T47D (cell line): ENCODE measurements at places on chromosomes 3 and 15.

DNA sequence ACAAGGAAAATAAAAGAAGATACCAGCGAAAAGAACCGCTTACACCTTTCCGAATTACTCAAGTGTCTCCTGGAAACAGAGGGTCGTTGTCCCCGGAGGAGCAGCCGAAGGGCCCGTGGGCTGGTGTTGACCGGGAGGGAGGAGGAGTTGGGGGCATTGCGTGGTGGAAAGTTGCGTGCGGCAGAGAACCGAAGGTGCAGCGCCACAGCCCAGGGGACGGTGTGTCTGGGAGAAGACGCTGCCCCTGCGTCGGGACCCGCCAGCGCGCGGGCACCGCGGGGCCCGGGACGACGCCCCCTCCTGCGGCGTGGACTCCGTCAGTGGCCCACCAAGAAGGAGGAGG, 325 bp downstream of the ALCAM start:
- peak; percentile 35 for DNase-seq

- DNase-seq, result no peak
These were observed 4.2 kb downstream of the ABTB1 start for GRCh38 chr3:127676921-127677351.

- DNase-seq, result no peak
These were observed 248.7 kb downstream of the GABRG3 start for GRCh38 chr15:27219636-27220035.

- no peak for DNase-seq
These were observed 101.0 kb downstream of the CHL1 start for GRCh38 chr3:297585-297984.

DNA sequence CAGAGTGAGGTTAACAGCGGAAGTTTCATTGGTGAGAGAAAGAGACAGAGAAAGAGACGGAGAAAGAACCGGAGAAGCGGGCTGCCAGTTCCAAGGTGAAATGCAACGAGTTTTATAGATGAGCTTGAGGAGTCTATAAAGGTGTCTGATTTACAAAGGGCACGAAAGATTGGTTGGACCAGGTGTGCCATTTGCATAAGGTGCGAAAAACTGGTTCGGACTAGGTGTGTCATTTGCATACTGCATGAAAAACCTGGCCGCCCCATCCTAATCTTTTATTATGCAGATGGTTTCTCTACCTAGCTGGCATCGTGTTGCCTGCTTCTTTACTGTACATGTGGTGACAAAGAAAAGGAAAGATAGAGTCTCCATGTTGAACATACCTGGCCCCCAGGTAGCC, 253.8 kb upstream of the IGF1R start:
- peak; percentile 50 for DNase-seq

- DNase-seq, result no peak
These were observed 36.6 kb downstream of the CCDC66 start for GRCh38 chr3:56593455-56594158.

DNA sequence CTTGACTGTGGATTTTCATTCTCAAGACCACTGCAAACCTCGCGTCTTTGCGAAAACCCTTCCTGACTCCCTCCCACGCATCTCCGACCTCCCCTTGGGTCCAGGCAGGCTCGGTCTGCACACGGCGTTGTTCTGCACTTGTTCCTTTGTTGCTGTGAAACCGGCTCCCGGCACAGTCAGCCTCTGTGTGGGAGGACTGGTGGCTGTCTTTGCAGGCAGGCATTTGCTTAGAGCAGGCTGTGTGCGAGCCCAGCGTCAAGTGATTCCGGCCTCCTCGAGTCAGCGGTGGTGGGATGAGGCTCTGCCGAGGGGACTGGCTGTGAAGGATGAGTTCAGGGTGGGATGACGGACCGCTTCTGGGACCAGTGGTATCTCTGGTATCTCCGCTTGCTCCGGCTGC, 102.6 kb upstream of the ROPN1 start:
- no peak for DNase-seq

GRCh38 chr3:129942296-129942695, 32.2 kb upstream of the TRH start:
- DNase-seq, result peak; percentile 76

DNA sequence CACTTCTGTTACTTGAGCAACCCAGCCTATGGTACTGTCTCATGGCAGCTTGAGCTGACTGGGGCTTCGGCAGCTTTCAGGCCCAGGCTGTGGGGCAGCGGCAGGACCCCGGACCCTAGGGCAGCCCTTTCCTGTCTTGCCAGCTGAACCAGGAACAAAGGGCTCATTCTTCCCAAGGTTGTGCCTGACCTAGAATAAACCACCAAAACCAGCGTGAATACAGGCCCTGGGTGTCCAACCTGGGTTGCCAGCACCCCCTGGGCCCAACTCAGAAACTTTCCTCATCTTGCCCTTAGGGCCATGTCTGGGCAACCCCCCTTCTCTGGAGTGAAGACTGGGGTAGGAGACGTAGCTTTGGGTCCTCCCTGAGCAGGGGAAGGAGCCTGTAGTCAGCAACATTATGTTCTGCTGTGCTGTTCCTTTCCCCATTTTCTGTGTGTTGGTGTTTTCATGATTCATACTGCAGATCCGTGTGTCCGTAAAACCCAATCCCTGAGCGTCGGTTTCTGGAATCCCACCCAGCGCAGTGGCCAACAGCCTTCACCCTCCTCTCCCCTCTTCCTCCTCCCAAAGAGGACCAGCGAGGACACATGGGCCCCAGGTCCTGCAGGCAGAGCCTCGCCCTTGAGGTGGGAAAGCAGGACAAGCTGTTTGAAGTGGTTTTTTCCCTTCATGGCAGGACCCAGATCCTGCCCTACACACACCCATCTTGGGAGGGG, 33.5 kb downstream of the TKT start:
- DNase-seq, result no peak

- DNase-seq, result peak; percentile 66
These were observed 6.7 kb downstream of the NANOGP8 start for GRCh38 chr15:35078221-35078915.

- no peak for DNase-seq
These were observed 375.2 kb upstream of the SGO1 start for GRCh38 chr3:20561166-20561565.

- DNase-seq, result no peak
These were observed 47.3 kb downstream of the SSUH2 start for GRCh38 chr3:8597219-8597853.

- DNase-seq, result no peak
These were observed 2.9 kb downstream of the ABHD5 start for GRCh38 chr3:43693594-43693993.

DNA sequence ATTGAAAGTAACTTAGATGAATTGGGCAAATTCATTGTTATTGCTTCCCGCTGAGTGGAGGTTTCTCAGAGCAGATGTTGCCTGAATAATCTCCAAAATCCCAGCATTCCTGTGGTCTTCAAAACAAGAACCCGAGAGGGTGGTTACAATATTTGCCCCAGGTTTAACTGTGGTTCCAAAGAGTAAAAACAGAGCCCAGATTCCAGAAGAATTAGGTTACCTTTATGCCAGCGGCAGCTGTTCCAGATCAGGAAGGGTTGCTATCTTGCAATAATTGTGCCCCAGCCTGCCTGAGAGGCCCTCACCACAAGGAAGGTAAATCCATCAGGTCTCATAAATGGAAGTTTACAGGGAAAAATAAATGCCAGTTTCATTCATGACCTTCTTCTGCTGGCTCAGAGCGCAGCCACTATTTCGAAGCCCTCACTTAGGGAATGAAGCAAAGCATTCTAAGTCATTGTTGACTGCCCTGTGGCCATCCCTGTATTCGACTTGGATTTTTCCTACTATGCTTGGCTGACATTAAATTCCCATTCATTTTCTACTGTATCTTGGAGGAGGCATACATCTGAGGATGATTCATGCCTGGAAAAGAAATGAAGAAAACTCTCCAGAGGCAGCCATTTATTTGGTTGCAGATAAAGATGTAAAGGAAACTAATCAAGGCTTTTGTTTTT, 54.6 kb downstream of the SSUH2 start:
- DNase-seq, result no peak

DNA sequence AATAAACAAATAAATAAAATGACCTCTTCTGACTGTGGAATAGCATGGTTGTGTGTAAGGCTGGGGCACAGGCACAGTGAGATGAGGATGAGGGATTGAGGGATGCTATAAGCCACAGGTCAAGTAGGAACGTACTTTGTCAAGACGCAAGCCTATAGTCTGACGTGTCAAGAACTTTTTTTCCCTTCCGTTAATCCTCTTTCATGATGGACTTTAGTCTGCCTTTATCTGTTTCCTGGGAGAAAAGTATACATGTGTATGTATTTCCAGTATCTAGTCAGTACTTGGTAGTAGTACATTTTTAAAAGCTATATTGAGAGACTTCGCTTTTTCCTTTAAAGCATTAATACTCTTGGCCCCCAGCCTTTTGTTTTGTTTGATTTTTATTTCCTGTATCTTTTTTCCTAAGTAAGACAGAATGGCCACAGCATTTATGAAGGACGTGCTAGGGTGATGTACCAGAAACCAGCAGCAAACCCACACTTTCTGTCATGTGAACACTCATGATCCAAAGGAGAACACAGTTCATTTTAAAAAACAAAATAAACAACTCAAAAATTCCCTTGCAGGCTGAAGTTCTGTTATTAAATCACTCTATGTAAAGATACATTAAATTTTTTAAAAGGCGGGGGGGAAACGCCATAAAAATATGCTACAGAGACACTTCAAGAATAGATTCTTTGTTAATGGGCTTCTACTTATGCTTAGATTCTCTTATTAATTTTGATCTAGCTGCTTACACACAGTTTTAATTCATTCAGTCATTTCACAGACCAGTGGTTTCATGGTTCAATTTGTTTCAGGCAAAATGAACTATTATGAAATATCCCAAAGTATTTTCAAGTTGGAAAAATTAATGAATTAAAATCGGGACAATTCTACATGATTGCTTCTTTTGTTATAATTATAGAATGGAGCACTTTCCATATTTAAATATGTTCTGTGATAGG, 114.7 kb downstream of the SNRK start:
- no peak for DNase-seq

DNA sequence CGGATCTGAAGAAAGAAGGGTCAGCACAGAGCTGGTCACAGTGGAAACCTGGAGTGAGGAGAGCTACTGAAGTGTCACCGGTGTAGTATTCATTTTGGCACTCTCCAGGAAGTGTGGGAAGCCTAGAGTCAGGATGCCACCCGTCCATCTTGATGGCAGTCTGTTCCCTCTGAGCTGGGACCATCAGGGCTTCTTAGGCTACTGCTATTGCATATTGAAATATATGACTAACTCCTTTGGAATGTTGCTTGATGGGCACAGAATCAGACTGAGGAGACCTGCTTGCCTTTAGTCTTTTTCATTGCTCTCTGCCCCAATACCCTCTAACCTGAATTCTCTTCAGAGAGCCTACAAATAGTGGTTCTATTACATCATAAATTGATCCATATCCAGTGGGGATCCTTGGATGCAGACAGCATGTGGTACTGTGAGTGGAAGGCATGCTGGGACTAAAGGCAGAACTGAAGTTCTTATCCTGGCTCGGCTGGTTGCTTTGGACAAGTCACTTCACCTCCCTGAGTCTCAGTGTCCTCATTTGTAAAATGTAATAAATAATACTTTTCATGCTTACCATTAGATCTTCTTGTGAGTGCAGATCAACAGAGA, 143.5 kb downstream of the PDE8A start:
- peak; percentile 7 for DNase-seq

DNA sequence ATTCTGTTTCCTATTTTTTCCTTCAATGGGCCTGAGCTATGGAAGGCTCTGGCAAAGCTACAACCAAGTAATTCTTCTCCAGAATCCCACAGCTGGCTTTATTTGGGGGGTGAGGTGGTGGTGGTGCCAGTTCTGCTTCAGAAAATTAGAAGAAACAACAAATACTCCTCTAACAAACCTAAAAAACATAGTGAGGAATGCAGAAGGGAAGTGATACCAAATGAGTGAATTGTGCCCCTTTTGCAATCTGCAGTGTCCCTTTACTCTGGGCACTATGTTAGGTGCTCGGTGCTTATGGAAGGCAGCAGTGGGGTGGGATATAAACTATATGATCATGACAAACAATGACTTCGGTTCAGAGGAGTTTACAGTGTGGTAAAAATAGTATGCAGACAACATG, 90.4 kb upstream of the ROPN1 start:
- no peak for DNase-seq

DNA sequence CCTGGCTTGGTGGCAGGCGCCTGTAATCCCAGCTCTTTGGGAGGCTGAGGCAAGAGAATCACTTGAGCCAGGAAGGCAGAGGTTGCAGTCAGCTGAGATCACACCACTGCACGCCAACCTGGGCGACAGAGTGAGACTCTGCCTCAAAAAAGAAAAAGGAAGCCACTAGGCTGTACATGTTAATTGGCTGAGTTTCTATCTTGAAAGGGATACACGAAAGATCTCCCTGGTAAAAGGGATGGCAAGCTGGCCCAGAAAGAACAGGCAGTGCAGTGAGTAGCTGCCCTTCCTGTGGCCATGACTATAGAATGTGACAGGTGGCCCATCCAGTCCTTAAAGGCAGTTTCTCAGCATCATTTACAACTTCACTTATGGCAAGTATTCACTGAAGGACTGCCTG, 12.3 kb downstream of the LRIG1 start:
- DNase-seq, result no peak

GRCh38 chr3:60730371-60730770, 520.9 kb downstream of the FHIT start:
- no peak for DNase-seq

- no peak for DNase-seq
These were observed 12.4 kb upstream of the CHRM5 start for GRCh38 chr15:33955945-33956344.

DNA sequence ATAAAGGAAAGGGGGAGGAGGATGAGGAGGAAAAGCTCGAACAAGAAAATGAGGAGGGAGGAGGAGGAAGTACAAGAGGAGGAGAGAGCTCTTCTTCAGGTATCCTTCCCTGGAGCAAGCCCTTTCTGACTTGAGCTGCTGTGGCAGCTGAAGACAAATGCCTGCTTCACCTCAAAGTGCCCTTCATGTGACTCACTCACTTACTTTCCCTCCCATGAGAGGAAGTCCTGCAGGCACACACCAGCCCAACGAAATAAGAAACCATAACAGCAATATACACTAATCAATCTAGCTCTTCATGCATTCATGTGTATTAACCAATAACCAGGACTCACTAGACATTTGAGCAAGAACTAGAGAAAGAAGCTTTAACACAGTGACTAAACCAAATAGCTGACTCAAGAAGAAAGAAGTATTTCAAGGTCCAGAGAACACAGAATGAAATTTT, 251.9 kb downstream of the IGSF11 start:
- no peak for DNase-seq

DNA sequence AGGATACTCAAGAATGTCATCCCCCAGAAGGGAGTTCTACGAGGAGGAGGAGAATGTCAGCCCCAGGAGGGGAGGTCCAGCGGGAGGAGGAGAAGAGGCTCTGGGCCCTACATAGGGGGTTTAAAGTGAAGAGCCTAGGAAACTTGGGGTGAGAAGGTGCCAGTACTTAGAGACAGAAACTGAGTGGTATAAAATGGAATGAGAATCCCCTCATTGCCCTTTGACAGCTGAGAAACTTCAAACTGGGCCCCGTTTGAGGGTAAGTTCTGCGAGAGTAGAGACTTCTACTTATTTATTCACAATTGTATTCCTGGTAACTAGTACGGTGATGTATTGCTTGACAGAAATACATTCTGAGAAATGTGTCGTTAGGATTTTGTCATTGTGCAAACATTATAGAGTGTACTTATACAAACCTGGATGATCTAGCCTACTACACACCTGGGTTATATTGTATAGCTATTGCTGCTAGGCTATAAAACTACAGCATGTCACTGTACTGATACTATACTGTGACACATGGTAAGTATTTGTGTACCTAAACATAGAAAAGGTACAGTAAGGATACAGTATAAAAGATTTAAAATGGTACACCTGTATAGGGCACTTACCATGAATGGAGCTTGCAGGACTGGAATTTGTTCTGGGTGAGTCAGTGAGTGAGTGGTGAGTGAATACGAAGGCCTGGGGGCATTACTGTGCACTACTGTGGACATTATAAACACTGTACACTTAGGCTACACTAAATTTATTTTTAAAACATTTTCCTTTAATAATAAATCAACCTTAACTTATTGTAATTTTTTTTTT, 62.0 kb downstream of the TSC22D2 start:
- peak; percentile 80 for DNase-seq
